Dermis microvascular lymphatic vessel endothelial cell (primary cell): ENCODE measurements at places on chromosomes 5 and 9. TPM values are rescaled to one million over a fixed set of nuclear protein-coding genes. Genes with fewer than 3 reads are reported as not detected.

ENHO gene
- under 0.01 TPM in 1 of 2 replicates, not detected in the other for total RNA-seq

SH3TC2 gene
- 27.2 and 35.7 TPM in 2 replicates for total RNA-seq

NOL6 gene
- 11.7 and 17.2 TPM in 2 replicates for total RNA-seq

PCDHGA6 gene
- 1.2 and 2.4 TPM in 2 replicates for total RNA-seq

POLK gene
- 22.0 and 27.8 TPM in 2 replicates for total RNA-seq

ARID3C gene
- 0.25 TPM in 1 of 2 replicates, not detected in the other for total RNA-seq

GRCh38 chr9:128947277-128947526 is 201 bp downstream of the DOLK start:
- DNase-seq: no peak

- DNase-seq: no peak
These were observed 127.8 kb upstream of the RAPGEF1 start for GRCh38 chr9:131867611-131868192.

DNA sequence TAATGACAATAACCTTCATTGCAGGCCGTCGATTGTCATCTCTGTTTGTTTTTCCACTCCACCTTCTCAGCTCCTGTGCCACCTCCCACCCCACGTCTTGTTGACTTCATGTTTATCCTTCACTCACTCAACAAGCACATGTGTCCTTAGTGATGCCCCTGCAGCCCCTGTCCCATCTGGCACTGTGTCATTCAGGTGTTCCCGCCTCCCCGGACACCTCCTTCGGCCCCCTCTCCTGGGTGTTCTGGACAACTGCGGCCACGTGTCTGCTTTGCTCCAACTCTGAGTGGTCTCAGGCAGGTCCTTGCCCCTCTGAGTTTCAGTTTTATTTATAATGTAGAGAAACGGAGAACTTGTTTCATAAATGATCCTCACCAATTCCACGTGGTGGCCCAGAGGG is 91.0 kb upstream of the COL5A1 start:
- no peak for DNase-seq

GRCh38 chr9:30932226-30932625 is 1452.2 kb upstream of the ACO1 start:
- DNase-seq: no peak

- DNase-seq: no peak
These were observed 334.8 kb downstream of the TRIM32 start for GRCh38 chr9:117021906-117022305.

GRCh38 chr5:5629607-5629978 is 207.1 kb downstream of the ICE1 start:
- DNase-seq: no peak

- DNase-seq: no peak
These were observed 433.9 kb upstream of the ZNF608 start for GRCh38 chr5:125180231-125180829.

GRCh38 chr5:180129291-180130190 is 58.0 kb upstream of the RNF130 start:
- no peak for DNase-seq

DNA sequence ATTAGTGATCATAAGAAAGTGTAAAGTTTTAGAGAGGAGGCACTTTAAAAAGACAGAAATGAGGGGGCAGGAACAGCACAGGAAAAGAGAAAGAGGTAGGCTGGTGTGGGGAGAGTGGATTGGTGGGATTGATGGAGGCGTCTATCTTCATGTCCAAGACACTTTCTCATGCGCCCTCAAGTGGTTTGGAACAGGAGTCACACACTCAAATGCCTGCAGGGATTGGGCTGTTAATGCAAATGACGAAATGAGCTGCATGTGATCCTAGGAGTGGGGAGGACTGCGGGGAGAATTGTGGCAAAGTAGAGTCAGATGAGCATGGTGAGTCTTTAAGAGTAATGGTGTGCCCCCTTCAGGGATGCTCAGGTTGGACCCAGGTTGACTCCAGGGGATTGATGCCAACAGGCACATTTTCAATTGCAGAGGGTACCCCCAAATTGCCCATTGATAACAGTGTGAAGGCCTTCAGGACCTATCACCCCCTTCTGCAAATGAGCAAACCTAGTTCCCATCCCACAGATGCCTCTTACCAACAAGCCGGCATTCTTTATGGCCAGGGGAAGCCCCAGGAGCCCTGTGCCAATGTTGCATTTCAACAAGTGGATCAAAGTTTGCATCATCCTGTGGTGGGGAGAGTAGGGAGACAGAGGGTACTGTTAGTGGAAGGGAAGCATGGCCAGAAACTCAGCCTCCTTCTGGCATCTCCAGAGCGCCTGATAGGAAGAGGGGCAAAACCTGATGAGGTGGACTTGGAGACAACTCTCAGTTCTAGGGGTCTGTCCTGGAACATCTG is 5.3 kb downstream of the SLC36A3 start:
- DNase-seq: no peak

- DNase-seq: no peak
These were observed 104.9 kb upstream of the RUSC2 start for GRCh38 chr9:35385042-35385441.

GRCh38 chr9:86838519-86839497 is 108.5 kb downstream of the GAS1 start:
- DNase-seq: no peak

GRCh38 chr5:82274343-82275211 is 3.6 kb downstream of the RPS23 start:
- no peak for DNase-seq

GRCh38 chr9:4386819-4387218 is 87.0 kb upstream of the GLIS3 start:
- DNase-seq: no peak

- no peak for DNase-seq
These were observed 666.3 kb downstream of the DNAH5 start for GRCh38 chr5:13278148-13278547.

DNA sequence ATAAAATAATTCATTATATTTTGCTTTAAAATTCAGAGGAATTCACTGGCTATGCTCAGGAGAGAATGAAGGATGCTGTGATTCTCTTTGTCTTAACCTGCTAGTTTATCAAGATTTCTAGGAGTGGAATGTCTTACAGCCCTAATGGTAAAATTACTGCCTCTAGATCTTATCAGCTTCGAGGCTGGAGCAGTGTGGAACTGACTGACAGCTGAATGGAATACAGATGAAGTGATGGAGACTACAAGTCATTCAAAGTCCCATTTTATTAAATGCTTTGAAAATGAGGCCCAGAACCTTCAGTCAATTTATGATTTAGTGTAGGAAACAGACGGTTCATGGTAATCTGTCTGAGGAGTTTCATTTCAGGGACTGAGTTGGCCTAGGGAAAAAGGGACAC is 202.1 kb downstream of the RFX3 start:
- DNase-seq: peak; percentile 7

GRCh38 chr5:174706997-174707572 is 17.3 kb upstream of the MSX2 start:
- no peak for DNase-seq

DNA sequence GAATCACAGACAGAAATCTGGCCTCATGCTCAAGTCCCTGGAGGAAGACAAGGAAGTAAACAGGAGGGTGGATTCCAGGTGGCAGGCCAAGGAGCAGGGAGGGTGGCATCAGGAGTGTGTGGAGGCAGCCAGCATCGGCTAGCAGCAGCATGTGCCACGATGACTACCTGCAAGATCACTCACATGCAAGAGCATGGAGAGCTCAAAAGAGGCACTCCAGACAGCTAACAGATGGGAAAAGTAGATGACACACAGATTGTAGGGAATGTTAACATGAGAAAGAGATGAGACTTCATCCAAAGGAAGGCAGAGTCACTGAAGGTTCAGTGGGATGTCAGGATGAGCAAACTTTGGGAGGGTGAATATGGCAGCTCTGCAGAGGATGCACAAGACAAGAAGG is 104.3 kb downstream of the SEMA5A start:
- no peak for DNase-seq

- peak; percentile 37 for DNase-seq
These were observed 33.2 kb downstream of the HMCN2 start for GRCh38 chr9:130298662-130299279.

DNA sequence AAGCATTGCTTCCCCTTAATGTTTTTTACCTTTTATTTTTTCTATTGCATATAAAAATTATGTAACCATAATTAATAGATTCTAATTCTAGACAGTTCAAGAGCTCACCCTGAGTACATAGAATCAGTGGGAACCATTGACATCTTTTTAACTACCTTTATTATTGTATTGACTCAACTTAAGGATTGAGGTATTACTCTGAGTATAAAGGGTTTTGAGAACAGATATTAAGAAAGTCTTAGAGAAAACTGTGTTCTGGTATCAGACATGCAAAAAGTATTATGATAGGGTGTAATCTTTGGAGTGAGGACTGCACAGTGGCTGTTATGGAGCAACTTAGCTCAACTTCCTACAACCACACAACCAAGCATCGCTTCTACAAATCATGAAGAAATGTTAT is 8.9 kb downstream of the SPEF2 start:
- no peak for DNase-seq

DNA sequence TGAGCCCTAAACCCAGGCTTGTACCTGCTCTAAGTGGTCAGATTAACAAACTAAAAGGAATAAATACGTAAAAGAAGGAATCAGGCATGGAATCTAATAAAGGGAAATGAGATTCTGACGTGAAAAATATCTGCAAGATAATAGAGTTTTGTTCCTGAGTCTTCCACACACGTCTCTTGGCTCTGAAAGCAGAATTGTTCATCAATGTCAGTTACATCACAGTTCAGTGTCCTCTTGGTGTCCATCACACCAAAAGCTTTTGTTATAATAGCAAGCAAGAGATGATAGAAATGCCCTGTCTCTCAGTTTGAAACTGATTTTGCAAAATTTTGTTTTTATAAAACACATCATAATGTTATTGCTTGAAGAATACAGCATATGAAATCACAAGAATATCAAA is 34.7 kb upstream of the NMUR2 start:
- DNase-seq: no peak

GRCh38 chr5:149500922-149501582 is 50.2 kb downstream of the CSNK1A1 start:
- no peak for DNase-seq

GRCh38 chr9:112097712-112098688 is 77.1 kb downstream of the SUSD1 start:
- peak; percentile 76 for DNase-seq

DNA sequence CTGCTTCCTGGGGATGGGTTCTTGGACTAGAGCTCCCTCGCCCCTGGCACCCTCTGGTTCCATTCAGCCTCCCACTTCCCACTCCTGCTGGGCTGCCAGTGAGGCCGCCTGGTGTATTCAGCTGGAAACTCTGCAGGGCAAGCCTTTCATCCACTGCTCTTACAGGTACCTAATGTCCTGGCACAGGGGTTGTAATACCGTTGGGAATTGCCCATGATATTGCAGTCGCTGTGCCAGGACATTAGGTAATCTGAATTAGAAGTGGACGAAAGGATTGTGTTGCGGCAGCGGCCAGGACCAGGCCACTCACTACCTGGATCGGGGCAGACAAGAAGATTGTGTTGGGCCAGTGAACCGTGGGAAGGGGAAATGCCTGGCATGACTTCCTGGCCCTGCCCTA is 13.1 kb downstream of the TMOD1 start:
- peak; percentile 70 for DNase-seq

GRCh38 chr5:156096259-156096658 is 230.7 kb upstream of the SGCD start:
- DNase-seq: no peak

GRCh38 chr5:509611-510185 is 14.6 kb downstream of the SLC9A3 start:
- DNase-seq: no peak
